ENCODE measurements at places on chromosomes 6 and 20.

DNA sequence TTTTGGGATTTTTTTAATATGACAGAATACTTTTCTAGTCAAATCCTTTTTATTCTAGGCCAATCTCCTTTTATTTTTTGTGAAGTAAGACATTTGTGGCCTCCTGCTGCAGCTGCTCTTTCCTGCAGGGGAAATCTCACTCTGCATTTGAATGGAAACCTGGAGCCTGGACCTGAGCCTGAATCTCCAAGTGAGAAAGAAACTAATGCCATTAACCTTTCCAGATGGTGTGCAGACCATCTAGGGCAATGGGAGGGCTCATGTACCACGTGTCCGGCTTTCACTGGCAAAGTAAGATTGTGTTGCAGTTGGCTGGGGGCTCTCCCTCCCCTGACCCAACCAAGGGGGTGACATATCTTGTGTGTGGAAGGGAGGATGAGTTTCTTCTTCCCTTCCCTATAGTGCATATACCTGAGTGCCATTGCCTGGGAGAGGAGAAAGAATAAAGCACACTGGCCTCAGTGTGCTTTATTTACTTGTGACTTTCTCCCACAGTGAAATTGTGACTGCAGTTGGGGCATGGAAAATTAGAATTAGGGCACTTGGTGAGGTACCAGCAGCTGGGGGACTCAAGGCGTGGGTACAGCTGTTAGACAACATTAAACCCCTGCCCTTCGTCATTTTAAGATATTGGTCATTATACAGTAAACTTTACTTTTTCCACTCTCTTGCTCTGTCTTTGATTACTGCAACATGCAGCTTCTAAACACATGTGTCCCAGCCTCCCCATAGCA lies 159.8 kb upstream of the RIN2 start:
- DNase-seq, result no peak

DNA sequence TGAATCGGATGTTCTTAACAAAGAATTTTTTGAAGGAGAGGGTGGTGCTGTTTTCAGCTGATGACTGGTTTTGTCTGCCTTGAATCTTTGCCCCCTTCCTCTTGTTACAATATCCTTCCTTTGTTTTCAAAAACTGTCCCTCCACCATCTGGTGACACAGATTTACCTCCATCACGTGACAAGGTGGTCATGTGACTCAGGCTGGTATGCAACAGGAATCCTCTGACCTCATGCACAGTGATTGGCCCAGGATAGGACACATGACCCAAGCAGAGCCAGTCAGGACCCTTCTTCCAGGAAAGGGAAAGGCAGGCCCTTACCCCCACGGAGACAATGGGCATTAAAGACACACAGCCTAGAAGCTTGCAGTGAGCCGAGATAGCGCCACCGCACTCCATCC lies 84.7 kb upstream of the MC3R start:
- no peak for DNase-seq

DNA sequence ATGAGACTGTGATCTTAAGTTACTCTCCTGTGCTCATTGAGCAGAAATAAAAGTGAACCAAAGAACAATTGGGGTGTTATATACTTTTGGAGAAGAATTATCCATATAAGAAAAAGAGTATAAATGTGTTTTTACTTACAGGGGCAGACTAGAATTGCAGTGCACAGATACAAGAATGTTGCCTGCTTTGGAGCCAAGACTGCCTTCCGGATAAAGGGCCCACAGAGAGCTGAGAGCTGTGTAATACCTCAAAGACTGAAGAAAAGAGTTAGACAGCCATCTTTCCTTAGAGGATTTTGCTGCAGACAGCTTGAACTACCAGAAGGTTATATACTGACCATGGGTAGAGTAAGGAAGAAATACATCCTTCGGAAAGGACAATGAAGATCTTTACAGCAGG lies 1235.5 kb upstream of the CITED2 start:
- DNase-seq, result no peak

DNA sequence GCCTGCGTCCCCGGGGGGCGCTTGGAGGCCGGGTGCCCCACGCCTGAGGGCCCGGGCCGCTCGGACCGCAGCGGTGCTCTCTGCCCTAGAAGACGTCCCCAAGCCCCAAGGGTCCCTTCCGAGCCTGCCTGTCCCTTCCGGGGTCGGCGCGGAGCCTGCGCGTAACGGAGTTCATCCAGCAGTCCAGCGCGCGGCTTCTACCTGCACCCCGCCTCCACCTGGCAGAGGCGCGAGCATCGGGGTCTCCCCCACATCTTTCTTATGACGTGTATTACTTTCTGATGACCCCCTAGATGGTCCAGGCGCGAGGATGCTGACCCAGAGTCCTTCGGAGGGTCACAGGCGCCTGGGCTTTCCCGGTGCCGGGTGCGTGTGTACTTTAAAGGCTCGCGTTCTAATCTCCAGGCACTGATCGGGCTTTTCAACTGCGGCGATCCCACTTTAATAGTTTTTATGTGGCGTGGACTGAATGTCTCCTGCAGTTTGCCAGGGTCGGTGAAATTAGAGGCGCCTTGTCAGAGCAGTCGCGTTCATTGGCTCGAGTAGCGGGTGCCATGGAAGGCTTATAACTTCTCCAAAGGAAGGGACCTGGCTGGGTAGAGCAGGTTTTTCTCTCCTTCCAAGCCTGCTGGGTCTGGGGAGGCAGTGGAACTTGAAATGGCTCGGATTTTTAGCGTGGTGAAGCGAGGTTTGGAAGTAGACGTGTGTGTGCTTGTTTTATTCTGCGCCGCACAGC lies 912 bp downstream of the EYA4 start:
- peak; percentile 41 for DNase-seq

DNA sequence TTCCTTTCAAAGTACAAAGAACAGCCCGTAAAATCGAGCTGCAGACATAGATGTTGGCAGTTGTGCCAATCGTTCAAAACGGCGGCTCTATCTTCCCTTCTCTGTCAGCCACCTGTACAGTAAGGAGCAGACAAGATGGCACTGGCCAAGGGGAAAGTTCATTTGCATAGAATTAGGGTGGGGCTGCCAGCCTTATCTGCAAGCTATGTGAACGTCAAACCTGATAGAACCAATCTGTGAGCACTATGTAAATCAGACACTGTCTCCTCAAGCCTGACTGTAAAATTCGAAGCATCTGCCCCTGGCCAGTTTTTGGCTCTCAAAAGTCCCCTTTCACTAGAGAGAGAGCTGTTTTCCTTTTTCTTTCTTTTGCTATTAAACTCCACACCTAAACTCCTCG lies 374.5 kb downstream of the EPM2A start:
- DNase-seq, result no peak

Measured in epithelial cell of esophagus (primary cell).